ENCODE measurements at places on chromosomes 13 and 19.

GRCh38 chr13:60016229-60016628 is 147.5 kb downstream of the DIAPH3 start:
- DNase-seq, result no peak

- DNase-seq, result no peak
These were observed 41.4 kb upstream of the LDLR start for GRCh38 chr19:11047866-11048265.

DNA sequence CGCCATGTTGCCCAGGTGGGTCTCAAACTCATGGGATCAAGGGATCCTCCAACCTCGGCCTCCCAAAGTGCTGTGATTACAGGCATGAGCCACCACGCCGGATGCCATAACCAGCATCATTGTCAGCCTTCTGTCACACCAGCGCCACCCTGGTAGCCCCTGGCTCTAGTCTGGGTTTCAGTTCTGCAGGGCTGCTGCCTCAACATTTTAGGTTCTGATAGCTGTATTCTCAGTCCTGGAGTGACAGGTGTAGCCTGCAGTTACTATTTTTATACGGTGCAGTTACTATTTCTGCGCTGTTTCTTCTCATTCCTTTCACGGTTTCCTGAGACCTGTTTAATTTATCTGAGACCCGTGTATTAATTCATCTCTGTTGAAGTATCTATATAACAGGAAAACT is 57.1 kb downstream of the TRPM4 start:
- DNase-seq, result no peak

- no peak for DNase-seq
These were observed 837.0 kb downstream of the SLITRK6 start for GRCh38 chr13:84962141-84962750.

DNA sequence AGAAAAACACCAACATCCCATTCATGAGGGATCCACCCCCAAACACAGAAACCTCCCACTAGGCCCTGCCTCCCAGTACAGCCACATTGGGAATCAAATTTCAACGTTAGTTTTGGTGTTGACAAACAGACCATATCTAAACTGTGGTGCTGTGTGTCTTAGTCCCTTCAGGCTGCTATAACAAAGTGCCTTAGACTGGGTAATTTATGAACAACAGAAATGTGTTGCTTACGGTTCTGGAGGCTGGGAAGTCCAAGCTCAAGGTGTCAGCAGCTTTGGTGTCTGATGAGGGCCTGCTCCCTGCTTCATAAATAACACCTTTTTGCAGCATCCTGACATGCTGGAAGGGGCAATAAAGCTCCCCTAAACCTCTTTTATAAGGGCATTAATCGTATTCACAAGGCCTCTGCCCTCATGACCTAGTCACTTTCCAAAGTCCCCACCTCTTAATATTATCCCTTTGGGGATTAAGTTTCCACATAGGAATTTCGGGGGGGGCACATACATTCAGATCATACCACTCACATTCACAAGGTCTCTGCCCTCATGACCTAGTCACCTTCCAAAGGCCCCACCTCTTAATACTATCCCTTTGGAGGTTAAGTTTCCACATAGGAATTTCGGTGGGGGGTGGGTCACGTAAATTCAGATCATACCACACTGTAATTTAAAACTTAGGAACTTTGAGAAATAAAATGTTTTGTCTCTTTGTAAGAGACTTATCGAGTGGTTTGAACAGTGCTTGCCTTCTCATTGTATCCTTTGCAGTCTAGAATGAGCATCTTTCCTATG is 27.5 kb downstream of the ZNF507 start:
- no peak for DNase-seq

DNA sequence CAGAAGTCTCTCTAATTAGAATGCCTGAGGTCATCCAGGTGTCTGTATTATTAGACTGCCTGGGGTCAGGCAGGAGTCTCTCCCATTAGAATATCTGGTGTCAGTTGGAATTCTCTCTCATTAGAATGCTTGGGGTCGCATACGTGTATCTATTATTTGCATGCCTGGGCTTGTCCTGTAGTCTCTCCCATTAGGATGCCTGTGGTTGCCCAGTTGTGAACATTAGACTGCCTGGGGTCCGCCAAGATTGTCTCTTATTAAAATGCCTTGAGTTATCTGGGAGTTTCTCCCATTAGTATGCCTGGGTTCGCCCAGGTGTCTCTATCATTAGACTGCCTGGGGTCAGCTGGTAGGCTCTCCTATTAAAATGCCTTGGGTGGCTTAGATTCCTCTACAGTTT is 1494.7 kb downstream of the UQCRFS1 start:
- DNase-seq, result no peak

GRCh38 chr13:80239571-80240255 is 101.2 kb downstream of the SPRY2 start:
- DNase-seq, result no peak

DNA sequence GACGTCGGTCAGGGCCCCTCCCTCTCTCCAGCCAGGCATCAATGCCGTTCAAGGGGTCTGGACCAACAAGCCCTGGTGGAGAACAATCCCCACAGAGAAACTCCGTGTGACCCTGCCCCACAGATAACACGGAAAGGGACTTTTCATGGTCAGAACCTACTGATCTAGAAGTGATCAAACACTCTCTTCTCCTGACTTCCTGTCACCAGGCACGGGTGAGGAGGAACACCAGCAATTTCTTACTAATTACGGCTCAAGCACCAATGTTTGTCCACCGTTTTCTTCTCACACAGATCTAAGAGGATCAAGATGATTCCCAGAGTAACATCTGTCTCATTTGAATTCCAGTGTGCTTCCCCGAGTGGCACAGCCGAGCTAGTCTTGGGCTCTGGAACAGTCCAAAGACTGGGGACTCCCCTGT is 11.8 kb downstream of the RASA3 start:
- no peak for DNase-seq

DNA sequence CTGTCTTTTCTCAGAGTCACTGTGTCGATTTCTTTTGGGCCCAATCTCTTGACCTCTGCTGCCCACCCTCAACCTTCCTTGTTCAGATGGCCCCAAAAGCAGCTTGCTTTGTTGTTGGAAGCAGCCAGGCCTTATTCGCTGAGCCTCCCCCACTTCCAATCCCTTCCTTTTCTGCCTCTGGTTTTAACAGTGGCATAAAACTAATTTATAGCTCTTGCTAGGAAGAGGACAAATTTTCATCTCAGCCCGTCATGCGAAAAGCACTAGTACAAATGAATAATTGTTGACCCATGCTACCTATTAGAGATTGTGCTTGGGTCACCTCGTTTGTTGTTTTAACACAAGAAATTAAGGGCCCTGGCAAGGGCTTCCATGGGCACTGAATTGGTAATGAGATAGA is 51.1 kb downstream of the SIAH3 start:
- DNase-seq, result no peak

DNA sequence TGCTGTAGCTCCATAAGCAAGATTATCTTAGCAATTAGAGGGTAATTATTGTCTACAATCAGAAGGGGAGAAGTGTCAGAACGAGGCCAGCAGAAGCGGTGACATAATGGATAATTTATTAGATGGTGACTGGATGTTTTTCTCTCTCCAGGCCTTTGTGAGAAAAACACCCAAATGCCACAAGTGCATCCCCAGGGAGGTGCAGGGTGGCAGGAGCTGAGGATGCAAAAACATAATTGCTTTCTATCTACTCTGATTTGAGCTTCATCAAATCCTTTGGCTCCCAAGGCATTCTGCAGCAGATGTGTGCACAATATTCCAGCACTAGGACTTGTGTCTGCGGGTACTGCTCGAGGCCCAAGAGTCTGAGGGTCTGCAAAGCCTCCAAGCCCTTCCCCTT is 220.1 kb upstream of the SERP2 start:
- no peak for DNase-seq

DNA sequence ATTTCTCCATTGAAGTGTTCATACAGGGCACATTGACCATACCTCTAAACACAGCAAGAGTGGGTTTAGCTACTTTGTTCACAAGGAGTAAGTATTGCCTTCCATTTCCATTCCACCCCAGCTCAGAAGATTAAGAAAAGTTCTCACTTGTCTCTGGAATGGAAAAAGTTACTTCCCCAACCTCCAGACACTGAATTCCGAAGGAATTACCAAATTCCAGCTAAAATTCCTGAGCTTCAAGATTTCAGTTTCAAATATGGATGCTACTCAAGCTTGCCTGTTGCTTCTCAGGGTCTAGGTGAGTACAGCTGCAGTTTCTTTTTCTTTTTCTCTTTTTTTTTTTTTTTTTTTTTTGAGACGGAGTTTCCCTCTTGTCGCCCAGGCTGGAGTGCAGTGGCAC is 33.6 kb downstream of the TEX26 start:
- no peak for DNase-seq

GRCh38 chr13:51697855-51698254 is 106.1 kb downstream of the DHRS12 start:
- no peak for DNase-seq

- DNase-seq, result no peak
These were observed 39.1 kb downstream of the SMAD9 start for GRCh38 chr13:36880961-36881360.
